Hepatocyte (in vitro differentiated cells): ENCODE measurements at places on chromosomes 1 and 21.

- peaks cover 12% of the 10 kb centered on the region for H3K4me1 ChIP-seq
- no peak overlapping the region for H3K27ac ChIP-seq
- H3K4me3 ChIP-seq = no peak overlapping the region
- H3K27me3 ChIP-seq = no peaks in the 10 kb centered on the region
- no peak for DNase-seq
Observed at GRCh38 chr1:156804026-156804425, 12.6 kb downstream of the SH2D2A start.

DNA sequence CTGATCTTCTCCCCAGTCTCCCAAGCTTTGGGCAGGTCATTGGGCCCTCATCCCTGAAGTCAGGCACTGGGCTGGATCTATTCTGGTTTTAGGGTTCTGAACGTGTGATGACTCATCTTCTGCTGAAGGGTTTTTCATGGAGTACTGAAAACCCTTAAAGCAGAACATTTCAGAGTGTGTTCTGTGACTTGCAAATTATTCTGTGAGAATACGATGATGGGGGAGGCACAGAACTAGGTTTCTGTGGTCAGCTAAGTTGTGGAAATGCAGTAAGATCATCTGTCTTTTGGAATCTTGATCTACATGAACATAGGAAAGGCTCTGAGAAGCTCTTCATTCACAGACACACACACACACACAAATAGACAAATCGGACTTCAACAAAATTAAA lies 46.2 kb downstream of the NAV1 start:
- DNase-seq = no peak
- no peaks in the 10 kb centered on the region for H3K36me3 ChIP-seq
- no peak overlapping the region for H3K4me3 ChIP-seq
- no peaks in the 10 kb centered on the region for H3K27me3 ChIP-seq

DNA sequence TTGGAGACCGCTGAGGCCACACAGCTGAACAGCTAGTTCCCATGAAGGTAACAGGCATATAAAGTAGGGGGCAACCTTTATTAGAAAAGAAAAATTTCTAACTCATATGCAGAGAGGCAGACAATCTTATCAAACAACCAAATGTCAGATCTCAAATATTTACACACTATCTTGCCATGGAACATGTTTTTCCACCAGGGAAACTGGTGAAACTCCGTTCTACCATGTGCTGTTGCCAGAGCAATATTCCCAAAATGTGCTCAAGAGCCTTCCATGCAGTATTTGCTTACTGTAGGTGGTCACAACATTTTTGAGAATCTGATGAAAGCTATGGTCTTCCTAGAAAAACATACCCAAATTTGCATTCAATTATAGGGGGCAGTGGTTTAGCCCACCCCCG lies 143.4 kb upstream of the MAGI3 start:
- peaks cover 4% of the 10 kb centered on the region for H3K4me1 ChIP-seq
- no peak for DNase-seq
- no peak overlapping the region for H3K4me3 ChIP-seq
- H3K36me3 ChIP-seq = no peaks in the 10 kb centered on the region

DNA sequence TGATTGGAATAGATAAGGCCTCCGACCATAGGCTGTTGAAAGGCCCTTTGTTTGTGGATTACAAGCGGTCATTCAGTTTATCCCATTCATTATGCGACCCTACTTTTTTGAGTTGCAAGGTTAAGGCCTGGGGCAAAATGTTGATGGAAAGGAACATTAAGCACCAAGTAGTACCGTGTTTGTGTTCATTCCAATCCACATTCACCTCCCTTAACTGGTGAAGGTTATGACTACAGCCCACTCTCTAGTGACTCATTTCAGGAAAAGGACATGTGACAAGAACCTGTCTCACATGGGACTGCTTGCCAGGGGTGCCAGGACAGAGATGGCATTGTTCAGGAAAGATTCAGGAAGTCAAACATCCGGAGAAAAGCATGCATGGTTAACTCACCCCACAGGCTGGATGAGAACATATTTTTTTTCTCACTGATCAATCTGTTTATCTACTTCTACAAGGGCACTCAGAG lies 81.6 kb downstream of the CD58 start:
- no peak overlapping the region for H3K4me3 ChIP-seq
- no peaks in the 10 kb centered on the region for H3K27me3 ChIP-seq
- peaks cover 39% of the 10 kb centered on the region for H3K4me1 ChIP-seq
- no peaks in the 10 kb centered on the region for H3K36me3 ChIP-seq

GRCh38 chr1:14845851-14846250 lies 247.4 kb downstream of the KAZN start:
- no peak overlapping the region for H3K4me3 ChIP-seq
- H3K4me1 ChIP-seq = no peaks in the 10 kb centered on the region
- no peak overlapping the region for H3K27ac ChIP-seq
- DNase-seq = no peak
- H3K36me3 ChIP-seq = no peaks in the 10 kb centered on the region
- H3K27me3 ChIP-seq = no peaks in the 10 kb centered on the region
